Heart right ventricle (tissue), 16 donors: ENCODE measurements at places on chromosomes 13 and 19. TPM values are rescaled to one million over a fixed set of nuclear protein-coding genes. Genes with fewer than 3 reads are reported as not detected.

- peaks cover 22% of the 10 kb centered on the region for H3K4me1 ChIP-seq
- H3K36me3 ChIP-seq = no peaks in the 10 kb centered on the region
- no peaks in the 10 kb centered on the region for H3K27me3 ChIP-seq
Measured at GRCh38 chr13:79392882-79393563, 13.0 kb downstream of the RBM26 start.

The VSTM1 gene
- 0.33 TPM for total RNA-seq

- H3K27ac ChIP-seq = no peak overlapping the region
- no peaks in the 10 kb centered on the region for H3K4me1 ChIP-seq
- no peak overlapping the region for H3K4me3 ChIP-seq
- no peak for DNase-seq
- no peaks in the 10 kb centered on the region for H3K27me3 ChIP-seq
Measured at GRCh38 chr13:59425211-59425741, 738.5 kb downstream of the DIAPH3 start.

GRCh38 chr13:56561327-56561726 lies 579.4 kb upstream of the PRR20A start:
- H3K4me1 ChIP-seq = no peaks in the 10 kb centered on the region
- H3K4me3 ChIP-seq = no peak overlapping the region
- no peaks in the 10 kb centered on the region for H3K36me3 ChIP-seq
- H3K27ac ChIP-seq = no peak overlapping the region
- DNase-seq = no peak
- no peaks in the 10 kb centered on the region for H3K27me3 ChIP-seq

The TSC22D1 gene
- total RNA-seq = 105 TPM

DNA sequence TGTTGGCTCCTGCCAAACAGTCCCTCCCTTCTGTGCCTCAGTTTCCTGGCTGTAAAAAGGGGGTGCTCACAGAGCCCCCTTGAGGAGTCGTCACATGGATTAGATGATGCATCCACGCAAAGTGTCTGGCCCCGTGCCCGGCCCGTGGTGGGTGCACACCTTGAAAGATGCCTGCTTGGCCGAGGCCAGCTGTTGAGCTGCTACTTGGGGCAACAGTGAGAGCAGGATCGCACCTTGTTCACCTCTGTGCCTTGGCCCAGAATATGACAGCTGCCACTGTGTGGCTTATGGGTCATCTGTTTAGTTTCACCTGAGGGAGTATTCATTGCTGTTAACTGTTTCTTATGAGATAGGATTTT lies 17.7 kb downstream of the CRTC1 start:
- H3K4me1 ChIP-seq = peaks cover 19% of the 10 kb centered on the region
- H3K27ac ChIP-seq = no peak overlapping the region
- no peak for DNase-seq

The NLRP5 gene
- not detected for total RNA-seq

GRCh38 chr13:97198753-97199152 lies 23.4 kb upstream of the MBNL2 start:
- no peaks in the 10 kb centered on the region for H3K4me1 ChIP-seq
- no peaks in the 10 kb centered on the region for H3K36me3 ChIP-seq
- no peak overlapping the region for H3K4me3 ChIP-seq
- no peak overlapping the region for H3K27ac ChIP-seq
- DNase-seq = no peak

DNA sequence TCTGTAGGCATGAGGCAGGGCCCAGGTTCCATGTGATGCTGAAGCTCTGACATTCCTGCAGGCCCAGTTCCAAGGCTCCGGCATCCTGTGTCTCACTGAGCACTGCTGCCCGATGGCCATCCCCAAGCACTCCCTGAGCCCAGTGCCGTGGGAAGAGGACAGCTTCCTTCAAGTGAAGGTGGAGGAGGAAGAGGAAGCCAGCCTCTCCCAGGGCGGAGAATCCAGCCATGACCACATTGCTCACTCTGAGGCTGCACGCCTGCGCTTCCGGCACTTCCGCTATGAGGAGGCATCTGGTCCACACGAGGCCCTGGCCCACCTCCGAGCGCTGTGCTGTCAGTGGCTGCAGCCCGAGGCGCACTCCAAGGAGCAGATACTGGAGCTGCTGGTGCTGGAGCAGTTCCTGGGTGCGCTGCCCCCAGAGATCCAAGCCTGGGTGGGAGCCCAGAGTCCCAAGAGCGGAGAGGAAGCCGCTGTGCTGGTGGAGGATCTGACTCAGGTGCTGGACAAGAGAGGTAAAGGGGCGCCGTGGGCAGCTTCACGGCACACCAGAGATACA lies 8.0 kb downstream of the ZSCAN22 start:
- H3K4me1 ChIP-seq = no peaks in the 10 kb centered on the region
- no peak overlapping the region for H3K4me3 ChIP-seq
- no peak for DNase-seq
- no peaks in the 10 kb centered on the region for H3K27me3 ChIP-seq
- H3K27ac ChIP-seq = no peak overlapping the region

GRCh38 chr13:26498656-26499601 lies 58.6 kb upstream of the WASF3 start:
- no peak for DNase-seq
- no peaks in the 10 kb centered on the region for H3K4me1 ChIP-seq
- H3K4me3 ChIP-seq = no peak overlapping the region
- H3K27me3 ChIP-seq = peaks cover 8% of the 10 kb centered on the region
- no peak overlapping the region for H3K27ac ChIP-seq

DNA sequence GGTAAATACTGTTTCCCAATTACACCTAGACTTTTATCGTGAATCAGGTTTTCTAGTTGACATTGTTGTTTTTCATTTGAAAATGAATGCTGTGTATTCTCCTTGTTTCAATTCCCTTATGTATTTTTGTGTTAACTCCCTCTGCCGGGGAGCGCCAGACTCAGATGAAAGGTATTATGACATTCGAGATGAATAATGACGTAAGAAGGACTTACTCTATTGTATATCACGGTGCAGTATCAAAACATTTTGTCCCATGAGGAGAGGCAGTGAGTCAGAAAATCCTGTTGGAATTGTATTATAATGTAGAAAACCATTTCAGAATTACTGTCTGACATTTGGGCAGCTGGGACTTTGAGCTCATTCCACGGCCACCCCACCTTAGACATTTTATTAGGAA lies 61.6 kb downstream of the LRCH1 start:
- peaks cover 8% of the 10 kb centered on the region for H3K4me1 ChIP-seq
- no peak overlapping the region for H3K4me3 ChIP-seq
- no peak for DNase-seq
- H3K36me3 ChIP-seq = no peaks in the 10 kb centered on the region
- peak overlapping the region; percentile 74 for H3K27ac ChIP-seq

The SERTAD3 gene
- 27.1 TPM for total RNA-seq

The CABP5 gene
- total RNA-seq = not detected

GRCh38 chr13:109706015-109706715 lies 80.2 kb downstream of the IRS2 start:
- H3K27ac ChIP-seq = no peak overlapping the region
- H3K36me3 ChIP-seq = no peaks in the 10 kb centered on the region
- peaks cover 6% of the 10 kb centered on the region for H3K27me3 ChIP-seq
- no peak for DNase-seq
- no peaks in the 10 kb centered on the region for H3K4me1 ChIP-seq

The ZNF229 gene
- 6.4 TPM for total RNA-seq

DNA sequence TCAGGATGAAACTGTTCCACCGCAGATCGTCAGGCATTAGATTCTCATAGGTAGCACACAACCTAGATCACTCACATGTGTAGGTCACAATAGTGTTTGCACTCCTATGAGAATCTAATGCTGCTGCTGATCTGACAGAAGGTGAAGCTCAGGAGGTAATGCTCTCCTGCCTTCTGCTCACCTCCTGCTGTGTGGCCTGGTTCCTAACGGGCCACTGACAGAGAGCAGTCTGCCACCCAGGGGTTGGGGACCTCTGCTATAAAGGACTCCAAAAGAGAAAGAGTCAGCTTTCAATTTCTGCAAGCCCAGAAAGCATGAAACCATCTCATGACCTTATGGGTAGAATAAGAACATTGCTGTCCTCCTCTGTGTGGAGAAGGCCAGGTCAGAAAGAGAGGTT lies 43.5 kb upstream of the PCCA start:
- H3K27ac ChIP-seq = no peak overlapping the region
- no peak overlapping the region for H3K4me3 ChIP-seq
- H3K4me1 ChIP-seq = no peaks in the 10 kb centered on the region
- DNase-seq = no peak
- H3K27me3 ChIP-seq = peaks cover 4% of the 10 kb centered on the region
- no peaks in the 10 kb centered on the region for H3K36me3 ChIP-seq

DNA sequence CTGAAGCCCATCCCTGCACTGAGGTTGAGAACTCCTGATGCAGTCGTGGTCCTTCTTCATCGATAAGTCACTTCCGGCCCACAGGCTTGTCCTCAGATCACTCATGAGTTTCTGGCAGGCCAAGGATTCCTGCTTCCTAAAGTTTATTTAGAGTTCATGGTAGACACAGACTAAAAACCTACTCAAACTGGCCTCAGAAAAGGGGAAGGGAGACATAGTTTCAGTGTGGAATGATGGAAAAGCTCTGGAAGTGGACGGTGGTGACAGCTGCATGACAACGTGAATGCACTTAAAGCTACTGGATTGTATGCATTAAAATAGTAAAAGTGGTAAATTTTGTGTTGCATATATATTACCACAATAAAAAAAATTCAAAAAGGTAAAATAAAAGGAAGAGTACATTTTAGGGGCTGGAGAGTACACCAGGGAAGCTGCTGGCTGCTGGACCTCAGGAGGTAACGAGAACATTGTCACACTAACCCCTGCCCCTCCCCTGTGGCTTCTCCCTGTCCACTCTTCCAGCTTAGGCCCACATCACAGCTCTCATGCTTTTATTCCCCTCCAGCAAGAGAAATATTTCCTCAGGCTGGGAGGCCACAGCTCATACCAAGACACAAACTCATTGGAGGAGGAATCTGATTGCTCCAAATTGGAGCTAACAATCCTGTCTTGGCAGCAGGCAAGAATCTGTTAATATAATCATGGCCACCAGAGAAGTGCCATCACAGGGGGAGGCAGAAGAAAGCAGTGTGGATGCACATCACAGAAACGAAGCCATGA lies 741.0 kb downstream of the UQCRFS1 start:
- H3K4me1 ChIP-seq = peaks cover 7% of the 10 kb centered on the region
- DNase-seq = no peak
- no peaks in the 10 kb centered on the region for H3K36me3 ChIP-seq

The LILRA1 gene
- 0.69 TPM for total RNA-seq

The TTYH1 gene
- 0.81 TPM for total RNA-seq

- H3K36me3 ChIP-seq = no peaks in the 10 kb centered on the region
- H3K4me3 ChIP-seq = peak overlapping the region; percentile 18
- H3K27me3 ChIP-seq = no peaks in the 10 kb centered on the region
- H3K4me1 ChIP-seq = peaks cover 58% of the 10 kb centered on the region
- peak; percentile 88 for DNase-seq
Measured at GRCh38 chr19:18274781-18275356, 617 bp upstream of the IQCN start.

GRCh38 chr13:99985886-99986527 lies 4.4 kb downstream of the ZIC2 start:
- H3K4me1 ChIP-seq = peaks cover 30% of the 10 kb centered on the region
- H3K27ac ChIP-seq = no peak overlapping the region
- no peak for DNase-seq
- no peaks in the 10 kb centered on the region for H3K36me3 ChIP-seq

- no peak overlapping the region for H3K4me3 ChIP-seq
- H3K27me3 ChIP-seq = no peaks in the 10 kb centered on the region
- DNase-seq = no peak
- H3K27ac ChIP-seq = no peak overlapping the region
Measured at GRCh38 chr13:84896128-84896527, 903.1 kb downstream of the SLITRK6 start.

The ADAMTSL5 gene
- 35.4 TPM for total RNA-seq

The FOXA3 gene
- not detected for total RNA-seq

DNA sequence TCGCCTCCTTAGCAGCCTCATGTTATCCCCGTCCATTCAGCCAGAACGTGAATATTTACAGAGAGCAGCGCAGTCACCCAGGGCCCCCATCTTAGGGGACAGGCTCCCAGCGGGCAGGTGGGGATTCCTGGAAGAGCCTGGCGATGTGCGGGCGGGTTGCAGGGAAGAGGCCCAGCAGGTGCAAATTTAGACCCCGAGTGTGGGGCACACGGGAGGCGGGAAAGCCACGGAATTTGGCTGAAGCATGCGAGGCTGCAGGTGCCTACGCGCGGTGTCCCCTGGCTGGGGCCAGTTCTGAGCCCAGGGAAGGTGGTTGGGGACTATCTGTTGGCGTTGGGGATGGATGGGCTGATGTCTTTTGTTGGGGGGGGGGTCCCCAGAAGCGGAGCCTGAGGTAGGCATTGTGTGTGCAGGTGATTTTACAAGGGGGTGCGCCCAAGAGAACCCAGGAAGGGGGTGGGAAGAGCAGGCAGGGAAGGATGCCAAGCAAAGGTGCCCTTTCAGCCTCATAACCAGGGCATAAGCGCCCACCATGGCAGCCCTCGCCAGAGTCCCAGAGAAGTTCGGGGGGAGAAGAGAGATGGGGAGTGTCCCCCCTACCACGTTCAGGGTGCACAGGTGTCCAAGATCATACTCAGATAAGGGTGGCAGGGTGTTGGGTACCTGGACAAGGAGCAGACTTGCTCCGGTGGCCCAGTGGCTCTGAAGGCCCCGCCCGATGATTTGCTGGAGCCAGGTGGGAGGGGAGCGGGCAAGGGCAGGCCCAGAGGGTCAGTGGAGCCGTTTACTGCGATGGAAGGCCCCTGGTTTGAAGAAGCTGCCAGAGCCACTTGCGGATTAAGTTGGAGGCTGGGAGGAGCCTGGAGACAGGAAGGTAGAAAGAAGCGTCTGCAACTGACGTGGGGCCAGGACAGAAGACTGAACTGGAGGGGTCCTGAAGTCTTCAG lies 1.2 kb downstream of the TPGS1 start:
- no peaks in the 10 kb centered on the region for H3K27me3 ChIP-seq
- no peak overlapping the region for H3K27ac ChIP-seq
- peaks cover 9% of the 10 kb centered on the region for H3K36me3 ChIP-seq
- peaks cover 22% of the 10 kb centered on the region for H3K4me1 ChIP-seq

The DBP gene
- 12.8 TPM for total RNA-seq

The CYP4F8 gene
- not detected for total RNA-seq

DNA sequence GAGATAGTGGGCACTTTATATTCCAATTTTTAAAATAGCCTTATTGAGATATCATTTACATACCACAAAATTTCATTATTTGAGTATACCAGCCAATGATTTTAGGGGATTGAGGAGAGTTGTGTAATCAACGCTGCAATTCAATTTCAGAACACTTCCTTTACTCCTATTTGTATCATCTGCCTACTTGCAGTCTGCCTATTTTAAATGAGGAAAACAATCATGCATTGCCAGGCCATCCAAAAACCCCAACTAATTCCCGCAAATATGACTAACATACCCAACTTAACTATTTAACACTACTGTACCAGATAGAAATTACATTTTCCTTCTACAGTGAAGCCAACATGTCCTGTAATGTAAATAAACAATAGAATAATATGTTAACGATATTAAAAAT lies 26.7 kb downstream of the CAB39L start:
- no peak overlapping the region for H3K4me3 ChIP-seq
- no peaks in the 10 kb centered on the region for H3K4me1 ChIP-seq
- H3K27ac ChIP-seq = no peak overlapping the region
- DNase-seq = no peak
- no peaks in the 10 kb centered on the region for H3K36me3 ChIP-seq
- no peaks in the 10 kb centered on the region for H3K27me3 ChIP-seq

The TMEM59L gene
- total RNA-seq = 0.23 TPM

The KIR3DL1 gene
- total RNA-seq = not detected
